ENCODE measurements at places on chromosomes 11 and 22. TPM values are rescaled to one million over a fixed set of nuclear protein-coding genes. Genes with fewer than 3 reads are reported as not detected.

DNA sequence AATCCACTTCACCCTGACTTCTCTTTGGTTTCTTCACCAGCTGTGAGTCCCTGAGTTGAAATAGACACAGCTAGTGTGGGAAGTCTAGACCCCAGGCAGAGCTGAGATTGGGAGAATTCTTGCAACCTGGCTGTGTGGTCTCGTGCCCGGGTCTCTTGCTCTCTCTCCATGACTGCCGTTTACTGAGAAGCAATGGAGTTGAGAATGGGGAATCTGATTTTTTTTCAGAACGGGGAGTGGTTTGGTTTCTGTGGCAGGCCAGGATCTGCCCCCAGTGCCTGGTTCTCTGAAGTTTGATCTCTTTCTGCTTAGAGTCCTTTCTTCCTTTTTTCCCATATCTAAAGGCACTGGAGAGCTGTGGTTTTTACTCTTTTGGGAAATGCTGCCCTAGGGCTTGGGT lies 1.5 kb downstream of the SIDT2 start:
- DNase-seq: no peak

FJX1 gene
- total RNA-seq: 0.84 TPM

- no peak for DNase-seq
These were observed 11.6 kb upstream of the APOA1 start for GRCh38 chr11:116849060-116849459.

ZP1 gene
- total RNA-seq: not detected

- DNase-seq: no peak
These were observed 811.4 kb downstream of the BRD1 start for GRCh38 chr22:49015993-49016908.

GRCh38 chr11:78603792-78604191 lies 29.1 kb upstream of the NARS2 start:
- no peak for DNase-seq

DHCR7 gene
- total RNA-seq: 68.6 TPM

DNA sequence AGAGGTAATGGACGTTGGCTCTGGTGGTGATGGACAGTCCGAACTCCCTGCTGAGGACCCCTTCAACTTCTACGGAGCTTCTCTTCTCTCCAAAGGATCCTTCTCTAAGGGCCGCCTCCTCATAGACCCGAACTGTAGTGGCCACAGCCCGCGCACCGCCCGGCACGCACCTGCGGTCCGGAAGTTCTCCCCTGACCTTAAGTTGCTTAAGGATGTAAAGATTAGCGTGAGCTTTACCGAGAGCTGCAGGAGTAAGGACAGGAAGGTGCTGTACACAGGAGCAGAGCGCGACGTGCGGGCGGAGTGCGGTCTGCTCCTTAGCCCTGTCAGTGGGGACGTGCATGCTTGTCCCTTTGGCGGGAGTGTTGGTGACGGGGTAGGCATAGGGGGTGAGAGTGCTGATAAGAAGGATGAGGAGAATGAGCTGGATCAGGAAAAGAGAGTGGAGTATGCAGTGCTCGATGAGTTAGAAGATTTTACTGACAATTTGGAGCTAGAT lies 6.1 kb downstream of the DGCR8 start:
- peak; percentile 17 for DNase-seq

BIK gene
- total RNA-seq: 20.6 TPM

GRCh38 chr11:11555208-11555607 lies 66.6 kb downstream of the GALNT18 start:
- DNase-seq: no peak

TRPC6 gene
- 1.4 TPM for total RNA-seq

JAML gene
- total RNA-seq: 7.5 TPM

GRCh38 chr11:120173019-120173705 lies 35.2 kb upstream of the TRIM29 start:
- DNase-seq: no peak
